ENCODE measurements at places on chromosomes 3 and 15.

DNA sequence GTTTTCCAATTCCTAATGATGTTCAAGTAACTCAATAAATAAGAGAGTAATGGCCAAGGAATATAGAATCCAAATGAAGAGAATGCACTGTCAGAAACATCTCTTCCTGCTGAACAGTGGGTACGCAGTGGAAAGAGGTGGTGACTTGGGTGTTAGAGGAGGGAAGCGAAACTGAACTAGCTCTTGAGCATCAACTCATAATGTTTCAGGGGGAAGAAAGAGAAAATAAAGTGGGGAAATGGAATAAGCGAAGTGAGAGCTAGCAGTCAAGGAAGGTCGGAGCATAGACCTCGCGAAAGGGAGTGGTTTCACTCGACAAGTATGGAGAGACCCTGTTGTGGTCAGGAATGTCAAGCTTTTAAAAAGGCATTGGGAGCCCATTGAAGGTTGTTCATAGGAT, 309.5 kb downstream of the GAP43 start:
- no peak for DNase-seq

- no peak for DNase-seq
Measured at GRCh38 chr3:60890226-60890625, 361.0 kb downstream of the FHIT start.

DNA sequence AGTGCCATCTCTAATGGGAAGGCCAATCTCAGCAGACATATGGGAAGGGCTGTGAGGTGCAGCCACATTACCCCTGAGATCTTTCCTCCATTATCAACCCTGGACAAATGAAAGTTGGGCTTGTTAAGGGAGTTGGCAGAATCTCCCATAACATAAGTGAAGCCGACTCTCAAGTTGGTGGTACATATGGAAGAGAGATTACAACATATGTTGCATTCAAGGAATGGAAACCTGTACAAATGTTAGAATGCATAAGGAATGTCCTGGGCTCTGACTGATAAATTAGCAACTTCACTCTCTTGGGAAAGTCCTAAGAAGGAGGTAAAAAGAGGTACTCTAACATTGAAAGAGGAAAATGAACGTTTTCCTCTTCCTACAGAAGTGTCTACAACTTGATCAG, 288.7 kb downstream of the IL20RB start:
- no peak for DNase-seq

GRCh38 chr3:89584398-89584797, 477.0 kb downstream of the EPHA3 start:
- no peak for DNase-seq

GRCh38 chr15:52246686-52247431, 48.7 kb downstream of the MYO5C start:
- DNase-seq = no peak

All from NCI-H2227 treated with DMSO at 0.1 percent for 48 hours (cell line).